ENCODE measurements at places on chromosomes 7 and 10. TPM values are rescaled to one million over a fixed set of nuclear protein-coding genes. Genes with fewer than 3 reads are reported as not detected.

Gene LRIT1
- not detected for total RNA-seq

Gene WIPF3
- total RNA-seq: not detected

Gene C7orf57
- 0.19 TPM for total RNA-seq

Gene TRPV5
- not detected for total RNA-seq

Gene FAS
- total RNA-seq: 16.8 TPM

Gene DLX6
- total RNA-seq: not detected

All from bladder microvascular endothelial cell (primary cell).